Suppressor macrophage (primary cell): ENCODE measurements at places on chromosomes 1 and 21.

DNA sequence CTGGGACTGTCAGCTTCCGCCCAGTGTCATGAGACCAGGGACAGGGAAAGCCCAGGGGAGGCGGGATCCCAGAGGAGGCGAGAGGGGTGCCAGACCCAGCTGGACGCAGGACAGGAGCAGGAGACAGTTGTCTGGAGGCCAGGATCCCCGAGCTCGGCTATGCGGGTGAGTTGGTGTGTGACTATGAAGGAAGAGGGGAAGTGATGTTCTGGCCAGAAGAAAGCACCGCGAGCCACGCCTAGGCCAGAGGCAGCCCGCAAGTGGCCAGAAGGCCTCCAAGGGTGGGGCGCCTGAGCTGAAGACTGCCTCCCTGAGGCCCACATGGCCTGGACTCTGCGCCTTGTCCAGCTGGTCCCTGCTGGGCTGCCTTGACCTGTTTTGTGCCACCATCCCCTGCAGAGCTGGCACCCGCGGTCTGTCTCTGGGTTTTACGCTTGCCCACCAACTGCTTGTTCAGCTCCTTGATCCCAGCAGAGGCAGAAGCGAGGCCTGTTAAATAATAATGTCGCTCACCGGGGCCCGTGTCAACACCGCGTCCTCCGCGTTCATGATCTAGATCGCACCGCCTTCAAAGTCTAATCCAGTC, 85.2 kb upstream of the ACTL8 start:
- peak; percentile 34 for DNase-seq

GRCh38 chr21:38597421-38597820, 99.1 kb upstream of the ERG start:
- no peak for DNase-seq

- peak; percentile 10 for DNase-seq
Measured at GRCh38 chr1:33111965-33112364, 31.0 kb downstream of the AZIN2 start.

DNA sequence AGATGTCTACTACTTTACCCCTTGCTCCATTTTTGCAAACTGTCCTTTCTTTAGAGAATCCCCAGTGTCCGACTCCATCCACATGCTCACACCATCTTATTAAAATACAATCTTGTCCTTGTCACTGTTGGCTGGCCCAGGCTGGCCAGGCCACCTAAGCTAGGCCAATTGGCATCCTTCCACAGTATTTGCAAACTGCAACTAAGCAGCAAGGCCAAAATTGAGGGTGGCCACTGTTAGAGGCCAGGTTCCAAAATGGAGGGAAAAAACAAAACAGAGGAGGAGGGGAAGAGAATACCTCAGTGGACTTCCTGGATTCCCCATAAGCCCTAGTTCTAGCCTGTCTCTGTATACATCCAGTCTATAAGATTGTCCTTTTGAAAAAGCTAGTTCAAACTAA, 4.3 kb downstream of the FAM89A start:
- DNase-seq = no peak

- DNase-seq = no peak
Measured at GRCh38 chr1:236457775-236458174, 63.7 kb downstream of the EDARADD start.

DNA sequence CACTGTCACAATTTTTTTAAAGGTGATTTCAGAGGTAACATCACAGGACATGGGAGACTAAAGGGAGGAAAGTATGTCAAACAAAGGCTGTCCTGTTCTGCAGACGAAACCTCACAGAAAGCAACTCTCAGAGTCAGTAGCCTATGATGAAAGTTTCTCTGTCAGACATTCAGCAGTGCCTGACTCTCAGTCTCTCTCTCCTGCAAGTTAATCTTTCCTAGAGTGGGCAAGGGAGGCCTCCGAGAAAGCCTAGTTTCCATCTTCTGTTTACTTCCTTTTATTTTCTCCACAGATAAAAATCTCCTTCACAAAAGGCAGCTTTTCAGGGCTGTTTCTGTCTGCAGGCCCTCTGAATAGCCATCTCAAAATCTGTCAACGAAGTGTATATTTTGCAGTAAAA, 24.9 kb upstream of the FMO2 start:
- DNase-seq = no peak
